ENCODE measurements at places on chromosomes 7 and 10.

GRCh38 chr10:86957471-86958115, at the start of gene MMRN2:
TSS of gene MMRN2 (minus strand) at chr10:86957615. CDS start at chr10:86957541, 74 bp downstream.
- DNase-seq, result no peak

GRCh38 chr10:124728071-124728829, 15.9 kb downstream of the FAM53B start:
- DNase-seq, result no peak

DNA sequence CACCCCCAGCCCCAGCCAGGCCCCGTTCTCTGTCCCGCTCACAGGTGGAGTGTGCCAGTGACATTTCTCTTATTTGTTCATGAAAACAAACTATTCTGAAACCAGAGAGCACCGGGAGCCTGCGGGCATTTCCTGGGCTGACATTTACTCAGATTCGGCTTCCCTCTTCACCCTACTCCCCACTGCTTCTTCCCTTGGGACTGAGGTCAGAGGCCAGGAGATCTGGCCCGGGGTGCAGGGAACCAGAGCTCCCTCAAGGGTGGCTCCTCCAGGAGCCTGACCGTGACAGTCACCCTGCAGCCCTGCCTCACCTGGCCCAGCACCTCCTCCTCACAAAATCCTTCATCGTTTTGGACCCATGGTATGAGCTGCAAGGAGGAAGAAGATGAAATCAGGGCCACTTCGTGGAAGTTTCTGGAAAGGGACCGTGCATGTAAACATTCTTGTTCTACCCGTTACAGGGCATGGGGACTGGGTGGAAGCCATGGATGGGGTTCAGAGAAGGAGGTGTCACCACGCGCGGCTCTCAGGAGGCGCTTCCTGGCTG, 12.2 kb downstream of the BHLHA15 start:
- no peak for DNase-seq

DNA sequence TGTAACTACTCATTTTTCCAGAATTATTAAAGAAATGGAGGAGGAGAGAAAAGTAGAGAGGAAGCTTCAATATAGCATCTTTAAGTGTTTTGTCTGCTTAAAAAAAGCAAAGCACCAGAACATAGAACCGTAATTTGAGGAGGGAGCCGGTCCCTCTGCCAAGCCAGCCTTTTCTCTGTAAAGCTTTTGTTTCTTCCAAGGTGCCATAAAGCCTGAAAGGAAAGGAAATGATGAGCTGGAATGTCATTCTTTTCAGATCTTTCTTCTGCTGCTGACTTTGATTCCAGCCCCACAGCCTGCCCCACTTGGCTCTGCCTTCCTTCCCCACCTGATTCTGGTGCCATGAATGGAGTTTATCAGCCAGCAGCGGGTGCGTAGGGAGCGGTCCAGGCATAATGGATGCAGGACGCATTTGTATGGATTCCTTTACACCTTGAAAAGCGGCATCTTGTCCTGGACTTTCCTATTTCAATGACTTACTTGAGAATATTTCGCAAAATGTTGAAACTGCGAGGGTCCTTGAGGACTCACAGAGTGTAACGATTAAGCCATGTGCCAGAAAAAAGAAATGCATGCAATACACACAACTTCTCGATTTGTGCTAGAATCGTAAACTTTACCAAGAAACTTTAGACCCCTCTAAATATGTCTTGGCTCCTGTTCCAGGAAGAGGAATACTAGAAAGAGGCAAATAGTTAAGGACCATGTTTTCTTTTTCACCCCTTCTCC, 569.5 kb upstream of the MGMT start:
- no peak for DNase-seq

DNA sequence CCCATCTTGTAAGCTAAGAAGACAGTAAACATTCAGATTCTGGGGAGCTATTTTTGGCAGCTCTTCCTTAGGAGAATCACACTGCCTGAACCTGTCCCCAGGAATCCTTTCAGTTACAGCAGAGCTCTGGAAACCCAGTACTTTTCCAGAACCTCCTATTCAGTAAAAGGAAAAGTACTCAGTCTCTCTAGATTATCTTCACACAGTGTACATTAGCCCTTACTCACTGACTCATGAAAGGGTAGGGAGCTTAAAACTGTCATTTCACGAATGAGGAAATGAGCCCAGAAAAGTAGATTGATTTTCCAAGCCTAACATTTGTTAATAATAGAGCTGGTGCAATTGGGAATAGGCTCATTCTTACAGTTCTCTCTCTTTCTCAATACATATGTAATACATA, 3.9 kb upstream of the CNNM1 start:
- no peak for DNase-seq

DNA sequence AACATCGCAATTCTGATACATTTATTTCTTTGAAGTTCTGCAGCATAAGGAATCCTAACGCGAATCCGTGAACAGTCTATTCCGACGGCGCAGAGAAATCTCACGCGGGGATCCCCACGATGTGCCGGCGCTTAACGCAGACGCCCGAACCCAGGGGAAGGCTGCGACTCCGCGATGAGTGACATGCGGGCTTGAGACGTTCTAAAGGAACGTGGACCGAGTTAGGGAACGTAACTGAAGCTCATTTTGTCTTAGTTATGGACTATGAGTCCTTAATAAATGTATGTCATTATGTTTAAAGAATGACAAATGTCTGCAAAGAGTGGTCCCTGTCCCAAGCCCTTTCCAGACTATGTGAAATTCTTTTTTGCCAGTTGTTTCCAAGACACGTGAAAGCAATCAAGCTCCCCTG, 995 bp upstream of the PARD3 start:
- DNase-seq, result no peak

- DNase-seq, result no peak
These were observed 221.7 kb downstream of the TCERG1L start for GRCh38 chr10:131089861-131090260.

- no peak for DNase-seq
These were observed 57.1 kb downstream of the PLPP4 start for GRCh38 chr10:120514035-120514620.

DNA sequence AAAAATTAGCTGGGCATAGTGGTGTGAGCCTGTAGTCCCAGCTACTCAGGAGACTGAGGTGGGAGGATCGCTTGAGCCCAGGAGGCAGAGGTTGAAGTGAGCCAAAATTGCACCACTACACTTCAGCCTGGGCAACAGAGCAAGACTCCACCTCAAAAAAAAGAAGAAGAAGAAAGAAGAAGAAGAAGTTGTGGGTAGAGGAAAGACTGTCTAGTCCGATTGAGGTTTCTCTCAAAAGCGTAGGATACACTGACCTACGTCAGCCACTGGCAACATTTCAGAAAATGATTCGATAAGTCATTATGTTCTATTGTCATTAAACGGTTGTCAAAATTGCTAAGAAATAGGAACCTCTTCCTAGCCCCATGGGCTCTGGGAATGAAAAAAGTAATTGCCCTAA, 22.3 kb upstream of the RHBDD2 start:
- DNase-seq, result no peak

GRCh38 chr7:113915956-113916355, 2.9 kb downstream of the PPP1R3A start:
- no peak for DNase-seq

- DNase-seq, result no peak
These were observed 114.2 kb downstream of the DYNC1I1 start for GRCh38 chr7:95886501-95887090.

- DNase-seq, result no peak
These were observed 362.7 kb downstream of the SEMA3D start for GRCh38 chr7:84824057-84824651.

DNA sequence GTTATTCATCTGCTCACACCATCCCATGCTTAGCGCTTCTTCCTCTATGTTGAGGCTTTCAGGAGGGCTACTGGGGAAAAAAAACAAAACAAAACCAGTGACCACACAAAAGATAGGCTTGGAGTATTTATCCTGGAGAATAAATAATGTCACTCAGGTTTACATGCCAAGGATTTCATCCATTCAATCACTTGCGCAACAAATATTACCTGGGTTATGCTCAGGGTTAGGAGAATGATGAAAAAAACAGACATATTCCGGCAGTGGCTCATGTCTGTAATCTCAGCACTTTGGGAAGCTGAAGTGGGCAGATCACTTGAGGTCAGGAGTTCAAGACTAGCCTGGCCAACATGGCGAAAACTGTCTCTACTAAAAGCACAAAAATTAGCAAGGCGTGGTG, 3.3 kb upstream of the ELOVL3 start:
- DNase-seq, result no peak

- no peak for DNase-seq
These were observed 195.8 kb upstream of the SEMA3C start for GRCh38 chr7:81114633-81115032.

- no peak for DNase-seq
These were observed 727.9 kb upstream of the KCND2 start for GRCh38 chr7:119545118-119545517.
